ENCODE measurements at places on chromosomes 1 and 21.
A peak's percentile ranks its signal among the peaks of the same experiment; 100 is the strongest.

DNA sequence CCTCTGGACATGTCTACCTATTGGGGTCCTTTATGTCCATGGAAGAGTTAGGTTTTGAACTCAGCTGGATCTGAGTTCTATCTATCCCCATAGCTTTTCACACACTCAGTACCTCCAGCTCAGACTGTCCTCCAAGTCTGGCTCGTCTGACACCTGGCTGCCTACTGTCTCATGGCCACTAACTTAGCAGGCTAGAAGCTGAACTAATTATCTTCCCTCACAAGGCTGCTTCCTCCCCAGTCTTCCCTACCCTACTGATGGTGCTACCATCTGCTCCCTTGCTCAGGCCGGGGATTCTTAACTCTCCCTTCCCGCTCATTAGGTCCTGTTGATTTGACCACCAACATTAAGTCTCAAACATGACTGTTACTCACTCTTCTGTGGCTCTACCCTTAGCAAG is 13.4 kb downstream of the VANGL2 start:
- no peak for DNase-seq

DNA sequence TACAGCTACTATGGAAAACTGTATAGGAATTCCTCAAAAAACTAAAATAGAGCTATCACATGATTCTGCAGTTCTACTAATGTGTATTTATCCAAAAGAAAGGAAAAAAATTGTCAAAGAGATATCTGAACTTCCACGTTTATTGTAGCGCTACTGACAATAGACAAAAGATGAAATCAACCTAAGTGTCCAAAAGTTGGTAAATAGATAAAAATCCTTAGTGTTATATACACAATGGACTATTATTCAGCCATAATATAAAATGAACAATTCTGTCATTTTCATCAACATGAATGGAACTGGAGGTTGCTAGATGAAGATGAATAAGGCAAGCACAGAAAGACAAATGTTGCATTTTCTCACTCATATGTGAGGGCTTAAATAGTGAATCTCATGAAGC is 1492.1 kb downstream of the MRPL39 start:
- DNase-seq, result no peak

GRCh38 chr1:228007801-228008341 is 1.1 kb downstream of the WNT3A start:
- DNase-seq, result no peak

DNA sequence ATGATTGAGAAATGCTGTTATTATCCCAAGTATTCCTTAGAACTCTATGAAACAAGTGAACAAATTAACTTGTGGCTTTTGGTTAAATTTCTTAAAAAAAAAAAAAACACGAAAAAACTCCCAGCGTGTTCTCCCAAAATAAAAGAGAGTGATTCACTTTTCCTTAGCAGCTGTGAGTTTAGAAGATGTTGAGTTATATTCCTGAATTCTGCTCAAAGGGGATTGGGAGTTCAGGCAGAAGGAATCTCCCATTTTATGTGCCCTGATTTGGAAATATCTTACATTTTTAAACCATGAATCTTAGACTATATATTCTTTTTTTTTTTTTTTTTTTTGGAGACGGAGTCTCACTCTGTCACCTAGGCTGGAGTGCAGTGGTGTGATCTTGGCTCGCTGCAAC is 34.3 kb downstream of the SMG7 start:
- DNase-seq, result no peak

DNA sequence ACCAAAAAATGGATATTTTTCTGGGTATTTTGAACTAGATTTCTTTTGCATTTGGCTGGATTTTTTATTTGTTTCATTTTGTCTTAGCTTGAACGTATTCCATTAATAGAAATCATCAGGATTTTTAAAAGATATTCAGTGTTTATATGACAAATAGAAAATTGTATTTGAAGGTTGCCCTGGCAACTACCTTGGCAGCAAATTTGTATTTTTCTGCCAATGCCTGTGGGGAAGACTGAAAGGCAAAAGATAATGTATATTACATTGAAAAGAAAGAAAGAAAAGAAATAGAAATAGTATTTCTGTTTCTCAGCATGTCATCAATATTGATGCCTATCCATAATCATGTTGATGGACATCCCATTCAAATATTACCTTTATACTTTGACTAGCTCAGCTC is 16.8 kb downstream of the VCAM1 start:
- DNase-seq, result no peak

DNA sequence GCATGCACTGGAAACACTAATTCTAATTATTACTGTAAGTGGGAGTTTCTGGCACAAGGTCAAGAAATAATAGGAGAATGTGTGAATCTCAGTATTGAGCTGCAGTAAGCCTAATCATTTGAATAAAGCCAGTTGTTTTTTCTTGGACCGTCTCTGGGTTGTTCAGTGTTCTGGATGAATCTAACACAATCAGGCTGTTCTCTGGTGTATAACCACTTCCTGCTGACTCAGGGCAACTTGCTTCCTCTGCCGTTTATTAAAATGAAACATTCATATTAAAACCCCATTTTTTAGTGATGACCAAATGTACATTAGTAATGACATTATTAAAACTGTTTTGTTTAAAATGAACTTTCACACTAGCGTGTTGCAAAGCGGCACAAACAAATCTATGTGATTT is 273.1 kb upstream of the SNX7 start:
- DNase-seq, result no peak

DNA sequence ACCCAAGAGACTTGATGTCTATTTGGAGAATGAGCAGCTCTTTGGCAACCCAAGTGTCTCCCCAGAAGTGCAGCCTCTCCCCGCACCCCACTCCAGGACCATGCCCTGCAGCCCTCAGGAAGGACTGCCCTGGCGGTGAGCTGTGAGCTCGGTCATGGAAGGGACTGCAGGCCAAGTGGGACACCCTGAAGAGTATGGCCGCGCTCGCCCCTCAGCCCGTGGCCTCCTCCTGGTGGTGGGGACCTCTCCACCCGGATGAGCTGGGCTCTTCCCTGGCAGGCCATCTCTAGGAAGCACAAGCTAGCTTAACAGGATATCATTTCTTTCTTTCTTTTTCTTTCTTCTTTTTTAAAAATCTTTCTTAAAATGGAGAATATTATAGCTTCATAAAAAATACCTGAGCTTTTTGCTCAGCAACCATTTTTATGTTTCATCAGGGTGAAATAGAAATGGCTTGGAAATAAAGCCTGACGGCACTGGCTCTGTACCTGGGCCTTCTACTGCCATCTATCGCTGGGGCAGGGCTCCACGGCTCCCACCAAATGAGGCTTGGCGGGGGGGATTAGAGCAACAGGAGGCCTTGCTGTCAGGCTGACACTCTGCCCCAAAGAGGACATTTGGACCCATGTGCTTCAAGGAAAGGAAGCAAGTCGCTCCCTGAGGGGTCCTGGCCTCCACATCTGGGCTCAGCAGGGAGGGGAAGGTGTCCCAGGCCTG is 296.2 kb upstream of the VAMP3 start:
- DNase-seq, result no peak

- DNase-seq, result no peak
Observed at GRCh38 chr1:92563457-92564216, 76.9 kb upstream of the GFI1 start.

DNA sequence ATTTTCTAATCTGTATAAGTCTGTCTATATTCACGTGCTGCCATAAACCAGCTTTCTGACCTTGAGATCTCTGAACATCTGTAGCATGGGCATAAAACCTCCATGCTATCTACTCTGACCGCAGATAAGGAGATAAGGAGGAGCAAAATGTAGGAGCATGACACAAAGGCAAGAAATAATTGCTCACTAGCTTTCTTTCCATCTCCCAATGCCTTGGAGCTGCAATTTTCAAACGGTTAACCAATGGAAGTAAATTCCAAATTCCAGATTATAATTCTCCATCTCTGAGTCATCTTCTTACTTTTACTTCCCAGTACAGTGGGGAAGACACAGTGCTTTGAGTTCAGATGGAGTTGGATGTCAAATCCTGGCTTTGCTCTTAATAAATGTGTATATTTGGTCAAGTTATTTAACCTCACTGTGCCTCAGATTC is 41.6 kb downstream of the CD58 start:
- no peak for DNase-seq

GRCh38 chr1:43944860-43945259 is 1.9 kb upstream of the IPO13 start:
- no peak for DNase-seq

DNA sequence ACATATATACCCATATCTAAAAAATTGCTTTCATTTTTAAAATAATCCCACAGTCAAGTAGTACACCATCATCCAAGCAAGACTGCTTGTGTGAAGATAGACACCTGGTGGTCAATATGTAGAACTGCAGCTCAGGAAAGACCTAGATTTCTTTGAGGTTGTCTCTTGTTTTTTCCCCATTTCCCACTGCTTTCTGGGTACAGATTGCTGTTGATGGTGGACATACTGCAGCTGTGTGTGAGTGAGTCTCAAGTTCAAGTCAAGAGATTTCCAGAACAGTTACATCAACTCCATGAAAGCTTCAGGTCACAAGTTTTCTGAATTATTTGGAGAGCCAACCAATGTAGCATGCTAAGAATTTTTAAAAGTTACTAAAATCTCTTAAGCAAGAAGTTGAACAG is 306.4 kb downstream of the DUSP10 start:
- DNase-seq, result no peak

- peak; percentile 39 for DNase-seq
Observed at GRCh38 chr1:53754484-53755312, 15.7 kb upstream of the GLIS1 start.

GRCh38 chr1:231558708-231559185 is 30.3 kb downstream of the TSNAX start:
- no peak for DNase-seq

- peak; percentile 63 for DNase-seq
Observed at GRCh38 chr1:45569962-45570581, 13.8 kb upstream of the NASP start.

GRCh38 chr1:186819126-186819525 is 9.6 kb upstream of the PLA2G4A start:
- DNase-seq, result no peak

- peak; percentile 42 for DNase-seq
Observed at GRCh38 chr1:72283307-72284083, 1.2 kb upstream of the NEGR1 start.

GRCh38 chr21:28111151-28111619 is 881.5 kb downstream of the LTN1 start:
- no peak for DNase-seq

- peak; percentile 36 for DNase-seq
Observed at GRCh38 chr1:30684881-30685795, 38.2 kb downstream of the MATN1 start.

DNA sequence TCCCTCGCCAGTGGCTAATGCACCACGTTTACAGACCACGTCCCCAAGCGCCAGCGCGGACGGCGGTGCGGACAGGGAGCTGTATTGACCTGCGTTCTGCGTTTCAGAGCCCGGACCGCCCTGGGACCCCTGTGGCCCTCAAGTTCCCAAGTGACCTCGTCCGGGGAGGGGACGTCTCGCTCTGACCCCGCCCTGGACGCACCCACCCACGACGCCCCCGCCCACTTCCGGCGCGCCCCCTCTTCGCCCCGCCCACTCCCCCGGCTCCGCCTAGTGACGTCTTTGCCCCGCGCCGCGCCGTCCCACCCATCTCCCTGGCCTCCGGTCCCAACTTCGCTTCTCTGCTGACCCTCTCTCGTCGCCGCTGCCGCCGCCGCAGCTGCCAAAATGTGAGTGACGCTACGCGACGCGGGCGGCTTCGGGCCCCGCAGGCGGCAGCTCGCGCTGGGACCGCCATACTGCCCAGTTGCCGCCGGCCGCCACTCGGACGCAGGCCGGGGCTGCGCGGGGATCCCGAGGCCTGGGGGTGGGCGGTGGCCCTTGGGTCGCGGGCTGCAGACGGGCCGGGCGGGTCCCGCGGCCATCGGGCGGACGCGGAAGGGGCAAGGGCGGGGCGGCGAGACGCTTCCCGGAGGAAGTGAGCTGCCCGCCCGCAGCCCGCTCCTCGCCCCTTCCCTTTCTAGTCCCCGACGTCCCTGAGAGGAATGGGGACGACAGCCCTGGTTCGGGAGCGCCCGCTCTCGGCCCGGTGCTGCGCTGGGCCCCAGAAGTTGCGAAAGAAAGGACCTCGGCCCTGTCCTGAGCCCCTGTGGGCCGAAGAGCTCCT is at the start of gene VAMP3:
TSS of gene VAMP3 (plus strand) at position 300 of the 826 bp plus-strand sequence. CDS start at position 388, 88 bp downstream.
- DNase-seq, result peak; percentile 78

DNA sequence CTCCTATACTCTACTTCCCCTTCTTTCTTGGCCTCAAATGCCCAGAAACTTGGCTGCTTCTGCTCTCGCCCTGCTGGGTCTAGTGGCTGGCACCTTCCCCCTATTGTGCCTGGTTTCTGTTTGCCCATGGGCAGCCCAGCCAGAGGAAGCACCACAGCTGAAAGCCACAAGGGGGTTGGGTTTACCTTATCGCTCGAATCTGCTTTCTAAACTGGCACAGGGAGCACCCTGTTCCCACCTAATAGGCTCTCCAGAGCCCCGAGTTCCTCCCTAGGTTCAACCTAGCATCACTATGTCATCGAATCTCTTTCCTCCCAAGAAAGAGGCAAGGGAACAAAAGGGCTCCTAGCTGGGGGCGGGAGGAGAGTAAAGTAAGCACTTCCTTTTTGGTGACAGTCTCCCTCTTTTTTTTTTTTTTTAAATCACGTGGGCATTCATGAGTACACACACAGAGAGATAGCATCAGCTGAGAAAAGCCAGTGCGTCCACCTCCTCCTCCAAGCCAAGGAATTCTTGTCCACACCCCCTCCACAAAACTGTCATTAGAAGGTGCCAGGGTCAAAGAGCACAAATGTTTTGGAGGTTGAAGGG is 72.8 kb downstream of the PLEKHA6 start:
- no peak for DNase-seq

- DNase-seq, result no peak
Observed at GRCh38 chr1:227314014-227314848, 4.1 kb downstream of the CDC42BPA start.

- DNase-seq, result no peak
Observed at GRCh38 chr1:226310637-226311195, 1.8 kb upstream of the LIN9 start.

DNA sequence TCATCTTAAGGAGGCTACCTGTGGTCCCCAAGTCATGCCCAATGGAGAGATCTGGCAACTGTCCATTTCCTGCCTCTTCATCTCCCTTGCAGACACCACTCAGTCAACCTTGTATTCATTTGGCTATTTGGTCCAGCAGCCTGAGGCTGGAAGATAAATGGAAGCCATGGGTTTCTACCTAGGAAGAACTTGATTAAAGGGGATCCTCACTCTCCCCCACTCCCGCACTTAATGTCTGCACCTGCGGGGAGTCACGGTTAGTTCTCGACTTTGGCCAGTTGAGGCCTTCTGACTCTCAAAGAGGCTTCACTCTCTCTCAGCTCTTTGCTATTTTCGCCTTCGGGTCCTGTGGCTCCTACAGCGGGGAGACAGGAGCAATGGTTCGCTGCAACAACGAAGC is 8.4 kb upstream of the ATXN7L2 start:
- no peak for DNase-seq

GRCh38 chr1:248853663-248854375 is 5.1 kb downstream of the ZNF692 start:
- no peak for DNase-seq
